DMS53 (cell line): ENCODE measurements at places on chromosomes 12 and 14.

DNA sequence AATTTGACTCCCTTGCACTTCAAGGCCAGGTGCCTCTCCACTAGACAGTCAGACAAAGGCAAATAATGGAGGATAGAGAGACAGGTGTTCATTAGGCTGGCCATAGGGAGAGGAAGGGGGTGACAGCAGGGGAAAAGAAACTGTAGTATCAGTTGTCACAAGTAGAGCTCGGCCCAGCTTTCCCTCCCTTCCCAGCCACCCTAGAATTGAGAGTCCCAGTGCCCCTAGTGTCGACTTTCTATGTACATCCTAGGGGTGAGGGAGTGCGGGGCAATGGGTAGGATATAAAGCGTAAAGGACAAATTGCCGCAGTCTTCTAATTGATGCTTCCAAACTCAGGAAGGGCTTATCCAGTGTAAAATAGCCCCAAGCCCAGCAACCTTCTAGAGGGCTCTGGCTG, 39.0 kb downstream of the BAZ2A start:
- DNase-seq: peak; percentile 89

DNA sequence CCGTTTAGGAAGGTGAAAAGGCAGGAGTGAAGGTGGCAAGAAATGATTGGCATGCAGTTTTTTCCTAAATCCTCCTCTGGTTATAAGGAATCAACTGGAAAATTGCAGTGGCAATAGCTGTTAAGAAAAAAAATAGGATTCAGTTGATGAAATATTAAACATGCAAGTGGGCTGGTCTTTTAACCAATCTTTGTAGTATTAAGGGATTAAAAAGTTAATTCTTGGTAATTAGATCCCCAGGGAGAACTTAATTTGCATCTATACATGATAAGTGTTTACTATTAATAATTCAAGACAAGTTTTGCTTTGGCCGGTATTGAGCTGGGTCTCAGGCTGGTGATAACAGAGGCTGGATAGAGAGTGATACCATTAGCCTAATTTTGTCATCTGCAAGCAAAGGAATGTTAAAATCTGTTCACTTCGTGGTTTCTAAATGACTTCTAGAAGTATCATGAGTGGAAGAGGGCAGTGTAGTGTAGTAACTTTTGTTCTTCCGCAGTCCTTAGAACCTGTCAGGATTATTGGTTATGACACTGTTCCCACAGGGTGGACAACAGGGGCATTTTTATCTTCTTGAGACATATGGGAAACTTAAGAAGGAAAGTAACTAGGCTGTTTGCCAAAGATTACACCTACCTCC, 118.5 kb downstream of the PRKCH start:
- no peak for DNase-seq

DNA sequence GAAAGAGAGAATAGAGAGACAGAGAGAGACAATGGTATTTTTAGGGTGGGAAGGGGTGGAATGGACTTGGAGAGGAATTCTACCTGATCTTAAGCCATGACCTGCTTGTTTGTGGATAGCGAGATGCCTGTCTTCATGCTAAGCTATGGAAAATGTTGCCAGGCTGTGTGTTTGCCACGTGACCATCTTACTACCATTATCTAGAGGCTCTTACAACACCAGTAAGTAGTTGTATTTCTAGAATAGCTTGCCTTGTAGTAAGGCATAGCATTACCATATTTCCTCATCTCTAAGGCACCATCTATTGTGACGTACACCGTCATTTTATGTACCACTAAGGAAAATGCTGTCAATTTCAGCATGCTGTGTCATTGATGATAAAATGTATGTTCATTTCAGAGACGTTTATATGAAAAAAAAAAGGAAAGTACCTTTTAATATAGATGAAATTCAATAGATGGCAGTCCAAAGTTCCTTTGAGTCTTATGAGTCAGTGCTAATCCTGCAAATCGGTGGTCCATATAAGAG, 75.6 kb upstream of the RASSF3 start:
- no peak for DNase-seq

DNA sequence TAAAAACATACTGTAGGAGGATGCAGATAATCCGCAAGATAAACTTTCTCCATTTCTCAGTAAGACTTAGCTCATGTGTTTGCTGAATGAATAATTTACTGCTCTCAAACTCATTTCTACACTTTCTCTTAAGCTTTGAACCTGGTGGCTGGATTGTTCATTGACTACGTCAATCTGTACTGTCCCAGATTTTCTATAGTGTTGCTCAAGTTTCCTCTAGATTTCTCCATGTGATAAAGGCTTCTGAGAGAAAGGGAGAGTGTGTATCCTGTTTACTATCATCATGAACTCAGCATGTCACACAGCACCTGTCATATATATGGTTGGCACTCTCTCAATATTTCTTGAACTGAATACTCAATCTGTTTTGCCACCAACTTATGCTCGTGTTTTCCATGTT, 518.0 kb upstream of the TBX3 start:
- DNase-seq: no peak

DNA sequence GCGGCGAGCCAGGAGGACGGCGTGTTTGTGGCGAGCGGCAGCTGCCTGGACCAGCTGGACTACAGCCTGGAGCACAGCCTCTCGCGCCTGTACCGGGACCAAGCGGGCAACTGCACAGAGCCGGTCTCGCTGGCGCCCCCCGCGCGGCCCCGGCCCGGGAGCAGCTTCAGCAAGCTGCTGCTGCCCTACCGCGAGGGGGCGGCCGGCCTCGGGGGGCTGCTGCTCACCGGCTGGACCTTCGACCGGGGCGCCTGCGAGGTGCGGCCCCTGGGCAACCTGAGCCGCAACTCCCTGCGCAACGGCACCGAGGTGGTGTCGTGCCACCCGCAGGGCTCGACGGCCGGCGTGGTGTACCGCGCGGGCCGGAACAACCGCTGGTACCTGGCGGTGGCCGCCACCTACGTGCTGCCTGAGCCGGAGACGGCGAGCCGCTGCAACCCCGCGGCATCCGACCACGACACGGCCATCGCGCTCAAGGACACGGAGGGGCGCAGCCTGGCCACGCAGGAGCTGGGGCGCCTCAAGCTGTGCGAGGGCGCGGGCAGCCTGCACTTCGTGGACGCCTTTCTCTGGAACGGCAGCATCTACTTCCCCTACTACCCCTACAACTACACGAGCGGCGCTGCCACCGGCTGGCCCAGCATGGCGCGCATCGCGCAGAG, 873 bp downstream of the PLXNC1 start:
- DNase-seq: peak; percentile 74

DNA sequence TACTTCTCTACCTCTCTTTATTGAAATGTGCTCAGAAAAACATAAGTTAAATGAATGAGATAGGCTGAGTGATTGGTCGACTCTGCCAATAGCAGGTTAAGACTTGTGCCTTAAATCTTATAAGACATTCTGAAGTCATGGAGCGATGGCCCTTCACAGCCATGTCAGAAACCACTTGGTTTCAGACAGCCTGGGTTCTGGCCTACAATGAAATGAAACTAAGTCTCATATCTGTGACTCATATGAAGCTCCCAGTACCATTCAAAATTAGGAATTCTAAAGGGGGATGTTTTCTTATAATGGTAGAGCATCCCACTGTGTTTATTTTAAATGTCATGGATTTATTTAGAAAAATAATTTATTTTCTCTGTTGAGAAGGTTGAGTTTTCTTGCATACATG, 42.6 kb downstream of the PLXNC1 start:
- DNase-seq: no peak

DNA sequence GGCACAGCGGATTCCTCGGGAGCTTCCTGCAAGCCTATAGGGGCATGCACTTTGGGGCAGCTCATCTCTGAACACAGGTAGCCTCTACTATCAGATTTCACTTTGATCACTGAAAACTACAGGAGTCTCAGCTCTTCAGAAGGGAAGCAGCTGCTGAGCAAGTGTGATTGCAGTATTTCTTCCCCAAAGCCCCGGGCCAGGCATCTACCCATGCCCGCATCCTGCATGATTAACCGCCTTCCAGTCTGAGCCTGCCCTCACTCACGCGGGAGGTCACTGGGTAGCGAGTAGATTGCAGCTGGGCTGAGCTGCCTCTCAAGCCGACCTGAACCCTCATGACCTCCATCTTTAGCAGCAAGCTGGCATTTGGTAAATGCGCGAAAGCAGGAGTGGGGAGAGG, 334.7 kb downstream of the DPF3 start:
- DNase-seq: no peak
